ENCODE measurements at places on chromosomes 6 and 20.

GRCh38 chr6:25550631-25551030 is 101.4 kb upstream of the SCGN start:
- DNase-seq = no peak

GRCh38 chr6:169097381-169097959 is 156.2 kb downstream of the THBS2 start:
- DNase-seq = no peak

DNA sequence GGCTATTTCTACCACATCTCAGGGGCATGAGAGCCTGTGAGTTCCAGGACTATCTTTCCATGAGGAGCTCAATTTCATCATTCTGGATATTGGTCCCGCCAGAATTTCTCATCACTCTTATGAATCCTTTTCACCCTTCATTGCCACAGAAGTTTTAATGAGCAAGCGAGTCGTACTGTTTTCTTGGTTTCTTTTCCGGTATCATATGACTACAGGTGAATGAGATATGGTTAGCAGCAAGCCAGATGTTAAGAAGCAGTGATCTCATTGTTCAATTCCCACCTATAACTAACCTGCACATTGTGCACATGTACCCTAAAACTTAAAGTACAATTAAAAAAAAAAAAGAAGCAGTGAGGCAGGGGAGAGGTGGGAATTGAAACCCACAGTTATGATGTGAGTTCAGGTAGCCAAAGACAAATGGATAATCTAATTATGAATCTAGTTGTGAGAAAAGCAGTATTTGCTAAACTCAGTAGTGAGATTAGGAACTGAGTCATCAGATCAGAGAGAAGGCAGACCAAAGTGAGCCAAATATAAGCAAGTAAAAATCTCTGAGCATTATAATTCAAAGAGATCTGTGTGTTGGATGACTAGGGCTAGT is 78.0 kb upstream of the ELOVL5 start:
- no peak for DNase-seq

DNA sequence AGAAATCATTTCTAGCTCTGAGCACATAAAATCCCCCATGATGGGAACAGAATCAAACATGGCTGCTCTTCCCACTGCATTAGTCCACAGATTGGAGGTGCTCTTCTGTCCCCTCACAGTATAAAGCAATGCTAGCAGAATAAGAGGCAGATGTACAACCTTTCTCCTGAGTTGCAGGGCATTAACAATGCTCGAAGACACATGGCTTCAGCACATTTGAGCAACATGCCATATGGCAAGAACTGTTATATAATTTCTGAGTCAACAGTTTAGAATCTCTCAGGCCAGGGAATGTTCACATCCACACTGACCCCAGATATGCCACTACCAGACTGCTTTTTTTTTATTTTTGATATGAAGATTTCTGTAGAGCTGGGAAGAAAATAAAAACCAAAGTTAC is 119.6 kb downstream of the KIF13A start:
- DNase-seq = no peak

- DNase-seq = no peak
Measured at GRCh38 chr20:53579266-53579580, 14.4 kb downstream of the ZNF217 start.

DNA sequence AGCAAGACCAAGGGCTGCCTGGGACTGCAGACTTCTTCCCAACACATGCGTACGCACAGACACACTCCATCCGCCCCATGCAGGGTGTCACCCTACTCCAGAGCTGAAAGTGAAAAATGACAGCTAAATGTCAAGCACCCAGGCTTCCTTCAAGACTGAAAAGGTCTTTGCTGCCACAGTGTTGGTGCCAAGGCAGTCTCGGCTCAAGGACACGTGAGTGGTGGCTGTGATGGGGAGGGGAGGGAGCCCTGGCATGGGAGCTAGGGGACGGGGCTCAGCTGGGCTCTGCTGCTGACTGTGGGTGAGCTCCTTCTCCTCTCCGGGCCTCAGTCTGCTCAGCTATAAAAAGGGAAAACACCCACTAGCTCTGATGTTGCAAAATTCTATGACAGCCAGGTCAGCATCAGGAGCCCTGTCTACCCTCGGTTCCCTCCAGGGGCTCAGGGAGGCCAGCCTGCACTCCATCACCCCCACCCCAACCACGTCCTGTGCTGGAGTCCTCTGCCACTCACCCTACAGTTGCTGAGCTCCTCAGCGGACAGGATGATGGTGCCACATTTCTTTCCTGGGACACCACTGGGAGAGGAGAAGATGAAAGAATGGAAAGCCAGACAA is 47.6 kb downstream of the CPNE5 start:
- no peak for DNase-seq

- DNase-seq = no peak
Measured at GRCh38 chr6:154754152-154754551, 20.9 kb downstream of the SCAF8 start.

DNA sequence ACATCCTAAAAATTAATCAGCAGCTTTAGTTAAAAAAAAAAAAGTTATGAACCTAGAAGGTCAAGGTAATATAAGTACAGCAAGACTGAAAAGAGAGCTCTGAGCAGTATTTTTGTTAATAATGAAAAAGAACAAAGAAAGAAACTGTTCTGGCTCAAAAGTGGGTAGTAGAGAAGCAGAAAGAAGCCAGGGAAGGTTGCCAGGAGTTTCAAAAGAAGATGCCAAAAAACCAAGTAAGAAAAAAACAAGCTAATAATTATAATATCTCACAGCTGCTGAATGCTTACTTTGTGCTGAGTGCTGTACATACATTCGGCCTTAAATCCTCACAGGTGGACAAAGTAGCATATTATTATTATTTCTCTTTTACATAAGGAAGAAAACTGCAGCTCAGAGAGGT is 31.9 kb downstream of the NRSN1 start:
- DNase-seq = no peak
